ENCODE measurements at places on chromosomes 1 and 21.

GRCh38 chr1:88990426-88990825 is 2.0 kb downstream of the KYAT3 start:
- no peak for DNase-seq

- no peak for DNase-seq
Measured at GRCh38 chr1:184959626-184960025, 14.7 kb downstream of the NIBAN1 start.

DNA sequence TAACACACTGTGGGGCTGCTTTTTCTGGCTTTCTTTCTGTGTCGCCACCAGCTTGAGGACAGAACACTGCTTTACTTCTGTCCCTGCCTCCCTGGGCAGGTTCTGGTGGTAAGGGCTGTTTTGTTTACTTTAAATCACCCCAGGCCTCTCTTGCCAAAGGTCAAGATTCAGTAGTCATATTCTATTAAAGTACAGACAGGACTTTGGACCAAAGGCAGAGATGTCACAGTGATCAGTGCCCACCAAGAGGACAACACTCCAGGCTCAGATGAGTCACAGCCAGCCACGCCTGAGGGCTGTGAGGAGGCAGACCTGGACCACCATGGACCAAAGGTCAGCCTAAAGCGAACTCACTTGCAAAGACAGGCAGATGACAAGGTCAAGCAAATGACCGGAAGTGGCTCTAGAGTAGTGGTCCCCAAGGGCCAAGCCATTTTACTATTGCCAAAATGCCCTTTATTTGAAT is 200.0 kb downstream of the RHOU start:
- no peak for DNase-seq

DNA sequence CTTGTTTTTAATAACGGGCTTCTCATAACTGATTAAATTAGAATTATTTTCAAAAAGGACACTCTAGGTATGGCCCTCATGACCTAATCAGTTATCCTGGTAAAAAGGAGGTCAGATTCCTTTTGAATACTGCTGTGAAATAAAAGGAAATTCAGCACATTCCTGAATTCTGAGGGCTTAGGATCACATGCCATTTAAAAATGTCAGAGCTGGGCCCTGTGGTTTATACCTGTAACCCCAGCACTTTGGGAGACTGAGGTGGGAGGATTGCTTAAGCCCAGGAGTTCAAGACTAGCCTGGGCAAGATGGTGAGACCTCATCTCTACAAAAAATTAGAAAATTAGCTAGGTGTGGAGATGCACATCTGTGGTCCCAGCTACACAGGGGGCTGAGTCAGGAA is 18.0 kb upstream of the RABGGTB start:
- DNase-seq: no peak

GRCh38 chr1:7106442-7107108 is 321.3 kb downstream of the CAMTA1 start:
- DNase-seq: no peak

- no peak for DNase-seq
Measured at GRCh38 chr1:219797683-219798082, 130.7 kb downstream of the SLC30A10 start.

DNA sequence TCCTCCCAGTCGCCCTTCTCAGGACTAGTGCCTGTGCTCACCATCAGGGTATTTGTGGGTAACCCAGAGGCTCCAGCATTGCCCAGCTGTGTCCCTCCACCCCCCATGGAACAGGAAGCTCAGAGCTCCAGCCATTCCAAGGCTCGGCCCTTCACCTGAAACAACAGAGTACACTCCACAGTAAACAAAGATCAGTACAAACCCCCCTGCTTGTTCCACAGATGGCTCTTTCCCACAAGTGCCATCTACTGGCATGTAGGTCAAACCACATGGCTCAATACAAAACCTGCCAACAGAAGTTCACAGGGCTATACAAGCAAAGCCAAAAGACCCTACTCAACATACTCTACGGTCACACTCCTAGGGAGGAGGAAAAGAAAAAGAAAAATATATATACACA is 258.7 kb downstream of the AGBL4 start:
- no peak for DNase-seq

DNA sequence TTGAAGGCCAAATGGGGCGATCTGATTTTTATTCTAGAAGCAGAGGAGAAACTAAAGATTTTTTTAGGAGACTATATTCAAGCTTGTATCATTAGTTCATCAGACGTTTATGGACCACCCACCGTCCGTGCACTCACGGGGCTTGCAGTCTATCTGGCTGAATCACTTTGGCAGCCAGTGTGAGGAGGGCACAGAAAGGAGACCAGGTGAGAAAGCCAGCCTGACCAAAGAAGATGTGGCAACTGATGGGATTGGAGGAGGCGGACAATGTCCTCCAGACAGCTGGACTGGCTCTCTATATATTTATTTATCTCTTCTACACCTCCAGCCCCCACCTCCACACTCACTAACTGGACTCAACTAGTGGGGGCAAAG is 822 bp upstream of the ELOVL1 start:
- no peak for DNase-seq

DNA sequence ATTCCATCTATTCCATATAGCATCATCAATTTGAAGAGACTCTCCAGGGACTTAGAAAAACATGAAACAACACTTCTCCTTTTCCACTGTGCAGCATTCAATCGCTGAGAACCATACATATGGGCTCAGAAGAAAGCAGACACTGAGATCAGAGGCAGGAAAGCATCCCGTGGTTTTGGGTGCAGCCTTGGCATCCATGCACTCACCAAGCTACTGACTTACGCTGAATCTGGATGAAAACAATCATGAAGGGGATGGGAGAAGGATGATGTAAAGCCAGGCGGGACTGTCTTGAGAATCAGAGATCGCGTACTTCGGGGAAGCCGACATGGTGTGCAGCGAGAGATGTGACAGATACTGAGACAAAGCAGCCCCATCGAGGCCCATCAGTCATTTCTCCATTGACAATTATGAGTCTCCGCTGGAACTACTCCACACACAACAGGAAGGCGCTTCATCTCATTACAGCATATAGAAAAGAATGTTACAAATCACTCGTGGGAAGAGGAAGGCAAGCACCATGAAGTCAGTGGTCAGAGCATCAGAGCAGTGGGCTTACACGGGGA is 2.3 kb upstream of the TIAM1 start:
- DNase-seq: no peak

GRCh38 chr1:99062192-99062591 is 57.5 kb upstream of the PLPPR5 start:
- DNase-seq: no peak

- no peak for DNase-seq
Measured at GRCh38 chr1:71850936-71851335, 431.4 kb downstream of the NEGR1 start.

- DNase-seq: no peak
Measured at GRCh38 chr1:207603777-207604176, 41.2 kb upstream of the CR1L start.

DNA sequence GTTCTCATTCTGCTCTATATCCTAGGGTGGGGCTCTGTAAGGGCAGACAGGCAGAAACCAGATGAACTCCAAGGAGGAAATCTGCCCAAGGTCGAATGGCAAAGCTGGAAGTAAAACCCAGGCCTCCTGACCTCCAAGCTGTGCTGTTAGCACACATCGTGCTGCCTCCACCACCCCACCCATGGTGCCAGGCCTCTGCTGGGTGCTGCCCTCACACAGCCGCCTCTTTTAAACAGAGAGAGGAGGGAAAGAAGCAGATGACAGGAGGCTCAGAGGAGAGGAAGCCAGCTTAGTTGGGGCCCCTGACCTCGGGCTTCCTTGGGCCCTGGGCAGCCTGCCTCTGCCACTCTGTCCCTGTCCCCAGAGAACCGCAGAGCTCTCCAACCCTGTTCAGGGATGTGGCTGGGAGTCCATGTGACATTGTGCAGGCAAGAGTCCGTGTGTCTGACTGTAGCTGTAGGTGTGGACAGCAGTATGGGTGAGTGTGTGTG is 1.1 kb downstream of the SYNC start:
- DNase-seq: no peak

DNA sequence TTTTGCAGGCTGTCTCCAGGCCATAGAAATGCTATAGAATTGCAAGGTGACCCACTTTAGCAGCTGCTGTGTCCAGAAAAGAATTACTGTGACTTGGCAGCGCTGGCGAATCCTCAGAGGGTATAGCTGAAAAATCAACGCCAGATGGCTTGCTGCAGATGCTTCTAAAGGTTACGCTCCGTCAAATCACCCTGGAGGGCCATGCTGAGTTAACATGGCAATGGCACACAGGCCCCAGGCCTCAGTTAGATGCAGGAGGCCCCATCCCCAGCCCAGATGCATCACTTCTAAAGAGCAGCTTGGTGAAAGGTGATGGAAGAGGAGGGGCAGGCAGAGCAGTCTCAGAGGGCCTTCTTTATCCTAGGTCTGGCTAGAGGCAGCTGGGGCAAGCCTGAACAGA is 18.0 kb downstream of the KIAA1614 start:
- no peak for DNase-seq
